ENCODE measurements at places on chromosomes 5 and 9.

DNA sequence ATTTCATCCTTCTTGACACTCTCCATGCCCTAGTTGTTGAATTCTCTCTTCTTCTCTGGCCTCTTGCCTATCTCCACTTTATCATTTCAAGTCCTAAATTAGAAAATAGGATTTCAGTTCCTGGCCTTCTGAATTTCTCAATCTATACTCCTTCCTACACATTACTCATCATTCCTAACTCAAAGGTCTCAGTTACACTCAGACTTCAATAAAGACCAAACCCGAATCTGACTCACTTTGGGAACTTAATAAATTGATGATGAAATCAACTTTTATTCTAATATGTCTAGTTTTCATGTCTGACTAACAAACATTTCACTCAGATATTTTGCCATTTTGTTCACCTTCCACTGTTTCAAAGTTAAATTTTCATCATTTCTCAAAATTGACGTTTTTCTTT, 113.6 kb upstream of the TSLP start:
- no peak for DNase-seq

DNA sequence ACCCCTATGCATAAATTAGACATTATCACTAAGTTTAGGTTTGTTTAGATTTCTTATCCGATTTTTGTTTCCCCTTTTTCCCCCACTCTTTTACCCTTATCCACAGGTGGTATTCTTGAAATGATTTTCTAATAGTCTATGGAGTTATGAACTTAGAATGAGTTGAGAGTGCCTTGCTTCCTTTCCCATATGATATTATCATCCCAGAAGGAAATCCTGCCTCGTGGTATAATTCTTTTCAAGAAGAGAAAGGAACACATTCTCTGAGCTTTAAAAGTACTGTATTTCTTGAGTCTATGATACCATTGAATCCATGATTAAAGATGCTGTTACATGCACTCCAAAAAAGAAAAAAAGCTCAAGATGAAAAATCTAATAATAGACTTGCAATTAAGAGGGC, 76.9 kb upstream of the ADAMTSL1 start:
- no peak for DNase-seq

GRCh38 chr5:8349855-8350254, 480.9 kb downstream of the MTRR start:
- no peak for DNase-seq

- DNase-seq: no peak
These were observed 81.0 kb upstream of the MAST4 start for GRCh38 chr5:66515209-66515608.

- DNase-seq: no peak
These were observed 63.2 kb downstream of the SERINC5 start for GRCh38 chr5:80192507-80193241.

- no peak for DNase-seq
These were observed 33.2 kb downstream of the F2RL2 start for GRCh38 chr5:76590027-76590426.

GRCh38 chr9:20322212-20322611, 300.1 kb downstream of the MLLT3 start:
- DNase-seq: no peak

DNA sequence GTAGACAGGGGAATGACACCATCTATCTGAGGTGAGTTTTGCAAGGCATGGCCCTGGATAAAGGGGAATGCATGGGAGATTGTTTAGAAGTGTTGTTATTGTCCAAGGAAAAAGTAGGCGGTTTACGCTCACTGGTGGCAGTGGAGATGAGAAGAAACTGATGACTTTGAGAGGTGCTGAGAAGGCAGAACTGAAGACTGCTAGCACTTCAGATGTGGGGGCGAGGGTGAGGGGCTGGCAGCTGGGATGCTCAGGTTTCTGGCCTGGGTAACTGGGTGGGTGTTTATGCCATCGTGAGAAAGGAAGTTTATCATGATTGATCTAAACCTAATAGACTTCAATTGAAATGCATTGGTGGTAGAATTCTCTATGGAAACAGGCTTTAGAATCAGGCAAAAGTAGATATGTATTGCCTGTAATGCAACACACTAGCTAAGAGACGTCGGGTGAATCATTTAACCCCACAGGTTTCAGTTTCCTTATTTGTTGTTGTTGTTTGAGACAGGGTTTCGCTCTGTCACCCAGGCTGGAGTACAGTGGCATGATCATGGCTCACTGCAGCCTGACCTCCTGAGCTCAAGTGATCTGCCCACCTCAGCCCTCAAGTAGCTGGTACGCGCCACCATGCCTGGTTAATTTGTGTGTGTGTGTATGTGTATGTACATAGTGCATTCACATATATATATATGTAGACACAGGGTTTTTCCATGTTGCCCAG, 123.5 kb downstream of the SLC24A2 start:
- DNase-seq: no peak

- DNase-seq: no peak
These were observed 46.0 kb downstream of the SLC44A1 start for GRCh38 chr9:105290418-105290817.

- DNase-seq: no peak
These were observed 229.2 kb upstream of the MAP3K1 start for GRCh38 chr5:56585999-56586691.

DNA sequence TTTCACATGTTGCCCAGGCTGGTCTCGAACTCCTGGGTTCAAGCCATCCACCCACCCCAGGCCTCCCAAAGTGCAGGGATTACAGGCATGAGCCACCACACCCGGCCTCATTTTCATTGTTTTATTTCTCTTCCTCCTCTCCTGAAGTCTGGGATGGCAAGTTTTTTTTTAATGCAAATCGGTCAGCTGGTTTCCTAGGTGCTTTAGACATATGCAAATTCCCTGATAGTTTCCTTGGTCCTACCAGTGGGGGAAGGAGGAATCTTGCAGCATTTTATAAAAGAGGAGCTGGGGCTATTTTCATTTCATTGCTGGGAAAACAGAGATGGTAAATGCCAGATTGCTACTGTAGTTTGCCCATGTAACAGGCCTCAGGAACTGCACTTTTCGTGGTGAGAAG, 179.4 kb downstream of the ACTL7B start:
- no peak for DNase-seq

DNA sequence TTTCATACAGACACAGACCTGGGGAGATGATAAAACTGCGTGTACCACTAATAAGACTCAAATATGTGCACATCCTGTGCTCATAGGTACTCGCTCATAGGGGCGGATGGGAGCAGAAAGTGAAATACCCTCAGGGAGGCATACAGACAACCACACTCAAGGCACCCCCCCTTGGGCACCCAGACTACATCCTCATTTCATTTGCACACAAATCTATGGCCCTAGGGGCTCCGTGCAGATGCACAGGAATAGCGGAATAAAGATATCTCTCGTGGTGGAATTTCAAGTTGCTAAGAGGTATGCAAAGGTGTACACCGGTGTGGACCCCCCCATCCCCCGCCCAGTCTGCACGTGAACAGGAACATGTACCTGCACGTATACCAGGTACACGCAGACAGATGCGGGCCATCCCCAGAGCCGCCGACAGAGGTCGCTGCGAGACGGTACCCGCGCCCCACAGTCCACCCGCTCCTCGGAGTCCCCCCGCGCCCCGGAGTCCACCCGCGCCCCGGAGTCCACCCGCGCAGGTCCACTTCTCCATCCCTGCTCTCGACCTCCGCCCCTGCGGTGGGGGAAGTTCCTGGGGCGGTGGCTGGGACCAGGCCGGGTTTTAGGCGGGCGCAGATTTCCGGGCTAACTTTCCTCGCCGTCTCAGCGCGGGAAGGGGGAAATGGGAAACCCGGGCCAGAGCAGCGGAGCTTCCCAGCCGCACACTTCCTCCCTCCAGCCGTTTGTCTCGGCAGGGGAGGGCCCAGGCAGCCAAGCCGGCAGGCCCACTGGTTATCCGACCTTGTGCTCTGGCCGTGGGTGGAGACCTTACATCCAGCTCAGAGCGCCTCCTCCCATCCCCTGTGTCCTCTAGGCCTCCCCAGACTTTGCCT, 1.0 kb upstream of the IL12B start:
- no peak for DNase-seq

GRCh38 chr5:135145985-135146384, 112.0 kb upstream of the PITX1 start:
- DNase-seq: no peak

DNA sequence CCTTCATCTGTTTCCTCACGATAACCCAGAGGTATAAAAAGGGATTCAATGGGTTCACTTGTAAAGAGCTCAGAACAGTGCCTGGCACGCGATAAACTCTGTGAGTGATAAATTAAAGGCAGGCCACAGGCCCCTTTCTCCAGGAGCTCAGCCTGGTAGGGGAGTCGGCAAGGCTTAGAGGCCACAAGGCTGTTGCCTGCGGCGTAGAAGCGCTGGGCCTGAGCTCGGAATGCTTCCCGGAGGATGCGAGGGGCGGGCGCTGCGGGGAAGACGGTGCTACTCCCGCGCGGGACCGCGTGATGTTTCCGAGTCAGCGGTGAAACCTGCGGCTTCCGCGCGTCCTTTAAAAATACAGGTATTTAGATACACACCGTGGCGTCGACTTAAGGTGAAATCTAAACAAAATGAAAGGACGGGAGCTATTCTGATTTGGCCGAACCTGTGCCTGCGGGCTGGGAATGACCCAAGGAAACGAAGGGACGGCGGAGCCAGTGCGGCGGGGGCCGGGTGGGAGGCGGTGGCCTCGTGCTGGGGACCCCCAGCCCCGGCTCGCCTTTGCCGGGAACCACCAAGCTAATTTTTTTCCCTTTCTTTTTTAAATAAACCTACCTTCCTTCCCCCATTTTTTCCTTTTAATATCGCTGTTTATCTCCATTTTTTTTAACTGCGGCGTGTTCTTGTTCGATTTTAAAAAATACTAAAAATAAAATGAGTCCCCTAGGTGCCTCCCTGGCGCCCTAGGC, 6.2 kb downstream of the NKX2-5 start:
- no peak for DNase-seq

DNA sequence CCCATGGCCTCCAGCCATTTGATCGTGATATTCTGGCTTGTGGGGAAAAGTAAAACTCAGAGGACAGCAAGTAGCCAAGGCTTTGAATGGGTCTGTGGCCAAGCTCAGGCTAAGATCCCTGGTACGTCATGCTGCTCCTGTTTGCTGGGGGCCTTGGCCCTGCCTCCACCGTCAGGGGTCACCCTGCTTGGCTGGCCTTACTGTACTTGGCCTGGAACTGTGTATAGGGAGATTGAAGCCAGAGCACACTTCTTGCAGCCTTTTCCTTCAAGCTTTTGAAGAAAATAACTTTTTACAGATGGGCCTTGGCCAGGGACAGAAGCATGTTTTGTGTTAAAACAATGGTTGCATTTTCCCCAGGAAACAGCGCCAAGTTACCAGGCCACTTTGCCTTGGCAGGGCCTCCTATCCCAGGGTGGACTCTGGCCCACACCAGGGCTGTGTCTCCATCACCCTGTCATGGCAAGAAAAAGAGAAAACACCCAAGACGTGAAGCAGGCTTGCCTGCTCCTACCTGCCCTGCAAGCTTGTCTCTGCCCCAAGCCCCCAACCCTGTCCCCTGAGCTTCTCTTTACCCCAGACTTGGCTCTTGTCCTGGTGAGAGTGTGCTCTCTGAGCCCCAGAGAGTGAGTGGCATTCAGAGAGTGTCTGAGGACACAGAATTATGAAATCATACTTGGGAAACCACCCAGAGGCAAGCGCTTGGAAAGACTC, 286.9 kb downstream of the GADD45G start:
- peak; percentile 35 for DNase-seq

- no peak for DNase-seq
These were observed 3.9 kb downstream of the CSNK1G3 start for GRCh38 chr5:123515904-123516303.

- DNase-seq: no peak
These were observed 1775.7 kb upstream of the C9orf72 start for GRCh38 chr9:29348999-29349398.

DNA sequence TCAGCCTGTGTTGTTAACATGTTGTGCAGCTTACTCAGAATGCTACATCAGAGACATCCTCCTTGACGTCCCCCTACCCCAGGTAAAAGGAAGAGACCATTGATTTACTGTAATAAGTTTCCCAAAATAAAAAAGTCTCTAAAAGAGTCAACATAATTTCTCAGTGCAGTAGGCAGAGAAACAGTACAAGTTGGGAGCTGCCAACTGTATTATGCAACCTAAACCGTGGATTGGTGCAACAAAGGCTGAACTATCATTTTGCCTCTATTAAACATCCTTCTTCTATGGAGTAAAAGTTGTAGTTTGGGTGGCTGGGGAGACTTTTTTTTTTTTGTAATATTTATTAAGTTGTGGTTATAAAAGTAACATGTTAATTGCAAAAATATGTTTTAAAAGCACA, 208.0 kb downstream of the NR3C1 start:
- no peak for DNase-seq

- DNase-seq: peak; percentile 81
These were observed 47.8 kb downstream of the RETREG1 start for GRCh38 chr5:16568875-16569580.

- DNase-seq: no peak
These were observed 9.2 kb downstream of the STC2 start for GRCh38 chr5:173318881-173319620.

- DNase-seq: no peak
These were observed 96.9 kb upstream of the HAPLN1 start for GRCh38 chr5:83817591-83817990.

DNA sequence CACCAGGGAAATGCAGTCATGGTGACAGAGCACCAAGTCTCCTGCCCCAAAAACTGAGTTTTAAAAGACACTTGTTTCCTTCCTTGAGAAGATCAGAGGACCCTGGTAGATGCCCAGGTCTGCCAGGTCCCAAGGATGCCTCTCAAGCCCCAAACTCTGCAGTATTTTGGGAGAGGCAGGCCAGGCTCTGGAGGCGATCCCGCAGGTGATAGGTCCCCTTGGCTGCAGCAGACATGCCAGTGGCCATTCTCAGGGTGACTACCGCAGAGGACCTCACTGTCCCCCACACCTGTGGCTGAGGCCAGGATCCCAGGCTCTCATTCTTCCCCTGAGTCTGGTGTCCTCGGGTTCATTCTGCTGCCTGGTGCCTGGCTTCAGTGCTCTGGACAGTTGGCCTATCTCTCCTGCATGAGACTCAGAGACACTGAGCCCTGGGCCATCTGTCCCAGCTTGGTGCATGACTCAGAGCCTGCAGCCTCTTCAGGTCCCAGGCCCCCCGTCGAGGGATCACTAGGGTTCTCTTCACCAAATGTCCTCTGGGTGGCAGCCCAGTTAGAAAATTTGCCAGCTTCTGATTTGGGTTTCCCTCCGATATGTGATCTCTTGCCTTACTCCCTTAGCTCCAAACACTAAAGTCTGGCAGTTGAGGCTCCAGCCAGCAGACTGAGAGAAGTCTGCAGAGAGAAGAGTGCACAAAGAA, 59.7 kb upstream of the GARNL3 start:
- no peak for DNase-seq

GRCh38 chr5:72746736-72747135, 69.7 kb upstream of the TNPO1 start:
- no peak for DNase-seq

GRCh38 chr5:129125819-129126218, 31.3 kb downstream of the ISOC1 start:
- DNase-seq: no peak

GRCh38 chr5:179267071-179267670, 78.1 kb downstream of the ADAMTS2 start:
- no peak for DNase-seq

GRCh38 chr9:134575103-134575900, 66.3 kb upstream of the COL5A1 start:
- no peak for DNase-seq

All from nucleus accumbens (tissue), 56 donors.